ENCODE measurements at places on chromosomes 12 and 14. TPM values are rescaled to one million over a fixed set of nuclear protein-coding genes. Genes with fewer than 3 reads are reported as not detected.

Gene TSPAN11
- total RNA-seq: 0.04 TPM

Gene TEAD4
- total RNA-seq: 46.8 TPM

Gene TAS2R9
- not detected for total RNA-seq

Gene OR6C2
- not detected for total RNA-seq

Gene RPL10L
- total RNA-seq: not detected

All from A549 treated with RU486 at 1 μM for 4 hours (cell line).